ENCODE measurements at places on chromosomes 13 and 19.

- DNase-seq: no peak
These were observed 118.8 kb downstream of the MIPEP start for GRCh38 chr13:23770428-23770827.

DNA sequence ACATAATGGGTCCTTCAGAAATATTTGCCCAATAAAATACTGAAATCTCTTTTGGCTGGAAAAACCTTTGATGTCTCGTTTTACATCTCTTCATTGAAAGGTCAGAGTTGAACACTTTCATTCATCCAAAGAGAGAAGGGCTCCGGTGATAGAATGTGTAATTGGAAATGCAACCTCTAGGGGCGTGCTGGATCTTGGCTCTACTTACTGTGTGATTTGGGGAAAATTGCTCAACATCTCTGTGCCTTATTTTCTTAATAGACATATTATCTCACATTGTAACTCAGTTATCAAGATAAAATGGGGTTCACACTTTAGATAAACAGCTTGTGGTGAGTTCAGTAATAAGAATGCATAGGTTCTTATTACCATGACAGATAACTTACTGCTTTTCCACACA lies 1444.1 kb downstream of the SLITRK5 start:
- no peak for DNase-seq

- DNase-seq: no peak
These were observed 19.4 kb downstream of the GPC5 start for GRCh38 chr13:91417660-91418325.

GRCh38 chr19:41920882-41921576 lies 7.2 kb downstream of the ERFL start:
- no peak for DNase-seq

DNA sequence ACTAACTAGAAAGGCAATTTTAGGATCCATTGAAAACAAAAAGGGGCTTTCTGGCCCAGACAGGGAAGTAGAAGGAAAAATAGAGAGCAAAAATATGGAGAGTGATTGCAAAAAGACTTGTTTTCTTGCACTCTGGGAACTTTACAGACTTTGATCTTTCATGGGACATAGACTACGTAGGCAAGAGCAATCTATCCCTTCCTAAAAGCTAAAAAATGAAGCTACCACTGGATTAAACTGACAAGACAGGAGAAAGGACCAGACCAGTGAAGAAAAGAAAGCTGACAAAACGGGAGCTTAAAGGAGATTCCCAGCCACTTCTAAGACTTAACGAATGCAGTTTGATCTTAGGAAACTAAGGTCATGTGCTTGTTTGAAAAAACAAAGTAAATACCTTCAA lies 524.5 kb downstream of the KLF5 start:
- DNase-seq: no peak

DNA sequence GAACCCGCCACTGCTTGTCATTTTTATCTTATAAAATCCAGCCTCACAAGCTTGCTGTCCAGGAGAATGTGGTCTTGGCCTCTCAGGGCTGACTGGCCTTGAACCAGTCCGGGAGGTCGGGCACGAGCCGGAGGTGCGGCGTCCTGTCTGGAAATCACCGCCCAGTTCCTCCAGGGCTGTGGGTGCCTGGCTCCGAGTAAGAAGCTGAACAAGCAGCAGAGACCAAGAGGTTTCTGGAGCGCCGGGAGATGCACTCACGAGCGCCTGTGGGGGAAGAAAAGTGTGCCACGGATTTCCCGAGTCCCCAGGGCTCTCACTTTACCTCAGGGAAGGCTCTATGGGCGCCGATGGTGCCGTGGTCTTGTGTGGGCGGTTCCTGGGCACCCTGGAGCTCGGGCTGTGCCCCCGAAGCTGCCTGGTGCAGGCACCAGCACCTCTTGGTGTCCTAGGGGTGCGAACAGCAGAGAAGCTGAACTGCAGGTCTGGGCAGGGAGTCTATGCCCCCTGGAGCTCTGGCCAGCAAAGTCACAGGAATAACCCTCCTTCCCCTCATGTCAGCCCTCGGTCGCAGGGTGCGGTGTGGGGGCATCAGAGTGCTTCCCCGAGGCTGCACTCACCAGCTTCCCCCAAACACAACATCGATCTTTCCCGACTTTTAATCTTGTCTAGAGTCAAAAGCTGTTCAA lies 50.0 kb downstream of the GAS6 start:
- no peak for DNase-seq

DNA sequence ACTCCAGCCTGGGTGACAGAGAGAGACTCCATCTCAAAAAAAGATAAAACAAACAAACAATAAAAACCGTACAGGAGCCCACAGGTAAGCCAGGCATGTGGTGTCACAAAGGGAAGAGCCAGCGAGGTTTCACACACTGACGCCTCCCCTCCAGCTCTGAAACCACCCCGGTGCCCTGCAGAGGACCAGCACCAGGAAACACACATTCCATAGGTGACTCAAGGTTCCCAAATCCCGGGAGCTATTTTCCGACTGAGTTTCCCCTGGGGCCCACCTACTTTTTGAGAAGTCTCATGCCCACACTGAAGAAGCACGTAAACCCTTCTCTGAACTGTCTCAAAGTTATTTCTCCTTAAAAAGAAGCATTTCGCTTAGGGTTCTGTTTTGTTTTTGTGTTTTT lies 40.3 kb downstream of the RHPN2 start:
- DNase-seq: no peak

DNA sequence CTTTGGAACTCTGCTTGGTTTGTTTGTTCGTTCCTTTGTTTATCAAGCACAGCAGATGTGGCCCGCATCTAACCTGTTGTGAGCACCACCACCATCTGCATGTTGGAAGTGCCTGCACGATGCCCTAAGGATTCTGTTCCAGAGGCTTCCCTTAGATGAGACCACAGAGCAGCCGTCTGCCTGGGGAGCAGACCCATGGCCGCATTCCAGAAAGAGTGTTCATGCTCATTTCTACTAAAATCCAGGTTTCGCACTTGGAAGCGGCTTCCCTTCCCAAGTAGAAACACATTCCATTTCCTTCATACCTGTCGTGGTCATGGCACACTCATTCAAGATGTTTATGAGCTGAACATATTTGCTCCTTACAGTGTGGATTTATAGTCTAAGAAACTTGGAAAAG lies 27.2 kb downstream of the COL4A2 start:
- no peak for DNase-seq

Data from T-helper 1 cell (primary cell).